ENCODE measurements at places on chromosomes 7 and 10.

DNA sequence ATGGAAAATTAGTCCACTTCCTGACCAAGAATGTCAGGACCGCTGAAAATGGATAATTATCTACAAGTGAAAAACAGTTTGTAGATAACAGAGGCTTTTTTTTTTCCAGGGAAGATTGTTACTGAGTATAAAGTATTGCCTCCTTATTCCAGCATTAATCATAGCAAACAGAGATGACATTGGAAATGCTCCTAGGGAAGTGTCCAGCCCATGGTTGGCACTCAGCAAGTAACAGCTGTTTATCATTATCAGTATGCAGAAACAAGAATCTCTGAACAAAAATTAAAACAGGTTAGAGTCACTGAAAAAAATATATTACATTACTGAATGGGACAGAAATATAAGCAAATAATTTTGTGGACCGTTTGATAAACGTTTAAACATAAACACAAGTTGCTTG is 14.6 kb downstream of the FGL2 start:
- H3K27ac ChIP-seq = no peak overlapping the region
- H3K4me1 ChIP-seq = no peaks in the 10 kb centered on the region
- no peak for ATAC-seq
- H3K27me3 ChIP-seq = no peaks in the 10 kb centered on the region
- no peak overlapping the region for H3K4me3 ChIP-seq

GRCh38 chr7:121202834-121203233 is 126.0 kb upstream of the WNT16 start:
- H3K36me3 ChIP-seq = no peaks in the 10 kb centered on the region
- ATAC-seq = peak; percentile 16
- H3K27ac ChIP-seq = no peak overlapping the region
- H3K4me3 ChIP-seq = no peak overlapping the region
- H3K27me3 ChIP-seq = peaks cover 9% of the 10 kb centered on the region

DNA sequence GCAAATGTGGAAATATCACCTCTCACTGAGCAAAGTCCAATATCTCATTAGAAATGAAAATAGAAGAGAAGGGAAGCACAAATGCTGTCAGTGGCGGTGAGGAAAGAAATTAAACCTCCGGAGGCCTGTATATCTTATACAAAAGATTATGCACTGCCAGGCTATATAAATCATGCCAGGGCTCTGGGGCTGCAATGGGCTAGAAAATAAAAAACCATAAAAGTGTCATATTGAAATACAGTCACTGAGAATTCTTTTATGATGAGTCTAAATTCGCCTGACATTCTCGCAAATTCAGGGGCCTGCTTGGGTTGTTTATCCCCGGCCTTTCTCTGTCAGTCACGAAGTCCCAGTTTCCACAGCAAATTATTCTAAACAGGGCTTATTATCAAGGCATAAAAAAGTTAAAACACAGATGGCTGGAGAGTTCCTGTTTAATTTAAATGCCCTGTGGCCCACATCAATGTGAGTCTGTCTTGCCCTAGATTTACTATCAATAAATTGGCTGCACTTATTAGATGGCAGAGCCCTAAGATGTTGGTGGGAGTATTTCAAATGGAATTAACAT is 193.8 kb downstream of the SNX10 start:
- no peaks in the 10 kb centered on the region for H3K36me3 ChIP-seq
- no peak for ATAC-seq

- no peaks in the 10 kb centered on the region for H3K27me3 ChIP-seq
- peaks cover 30% of the 10 kb centered on the region for H3K4me1 ChIP-seq
- H3K4me3 ChIP-seq = peak overlapping the region; percentile 95
Measured at GRCh38 chr7:23107781-23108180, 2.2 kb downstream of the KLHL7 start.

DNA sequence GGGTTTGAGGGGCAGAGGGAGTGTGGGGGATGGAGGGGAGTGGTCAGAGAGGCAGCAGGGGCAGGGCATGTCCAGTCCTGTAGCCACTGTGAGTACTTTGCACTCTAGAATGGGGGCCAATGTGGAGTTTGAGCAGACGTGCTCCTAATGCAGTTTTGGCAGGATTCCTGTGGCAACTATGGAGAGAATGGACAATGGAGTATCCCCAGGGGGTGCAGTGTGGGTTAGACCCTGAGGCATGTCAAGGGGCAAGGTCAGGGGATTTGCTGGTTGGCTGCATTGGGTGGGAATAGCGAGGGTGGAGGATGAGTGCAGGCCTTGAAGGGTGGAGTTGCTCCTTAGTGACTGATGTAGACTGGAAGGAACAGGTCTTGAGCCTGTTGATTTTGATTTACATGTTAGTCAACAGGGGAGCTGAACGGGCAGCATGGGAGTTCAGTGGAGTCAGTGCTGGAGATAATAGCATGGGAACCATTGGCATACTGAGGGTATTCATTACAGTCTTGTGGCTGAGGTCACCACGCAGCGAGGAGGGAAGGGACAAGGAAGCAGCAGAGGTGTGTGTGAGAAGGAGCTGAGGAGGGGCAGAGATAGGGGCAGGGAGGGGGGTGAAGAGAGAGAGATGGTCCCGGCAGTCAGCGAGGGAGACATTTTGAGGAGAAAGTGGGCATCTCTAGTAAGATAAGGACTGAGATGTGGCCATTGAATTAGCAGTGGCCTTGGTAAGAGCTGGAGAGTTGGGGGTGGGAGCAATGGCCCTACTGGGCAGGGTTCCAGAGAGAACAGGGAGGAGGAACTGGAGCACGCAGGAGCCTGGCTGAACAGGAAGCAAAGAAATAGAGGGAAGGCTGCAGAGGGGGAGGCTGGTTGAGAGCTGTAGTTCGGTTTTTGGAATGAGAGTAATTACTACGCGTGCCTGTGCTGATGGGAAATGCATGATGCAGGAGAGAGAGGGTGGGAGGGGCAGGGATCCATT is 112.7 kb downstream of the CCNY start:
- no peaks in the 10 kb centered on the region for H3K27me3 ChIP-seq
- no peaks in the 10 kb centered on the region for H3K36me3 ChIP-seq
- no peak for ATAC-seq

GRCh38 chr7:20323595-20323994 is 7.1 kb upstream of the ITGB8 start:
- no peaks in the 10 kb centered on the region for H3K36me3 ChIP-seq
- no peak overlapping the region for H3K4me3 ChIP-seq
- H3K27ac ChIP-seq = no peak overlapping the region
- H3K27me3 ChIP-seq = peaks cover 3% of the 10 kb centered on the region
- ATAC-seq = no peak

GRCh38 chr10:21281765-21282484 is 243.6 kb downstream of the SKIDA1 start:
- no peak overlapping the region for H3K4me3 ChIP-seq
- no peak for ATAC-seq
- no peak overlapping the region for H3K27ac ChIP-seq
- no peaks in the 10 kb centered on the region for H3K36me3 ChIP-seq

GRCh38 chr7:107387573-107388219 is 82.2 kb upstream of the GPR22 start:
- H3K4me3 ChIP-seq = no peak overlapping the region
- ATAC-seq = no peak
- no peaks in the 10 kb centered on the region for H3K27me3 ChIP-seq
- H3K27ac ChIP-seq = no peak overlapping the region
- no peaks in the 10 kb centered on the region for H3K36me3 ChIP-seq

DNA sequence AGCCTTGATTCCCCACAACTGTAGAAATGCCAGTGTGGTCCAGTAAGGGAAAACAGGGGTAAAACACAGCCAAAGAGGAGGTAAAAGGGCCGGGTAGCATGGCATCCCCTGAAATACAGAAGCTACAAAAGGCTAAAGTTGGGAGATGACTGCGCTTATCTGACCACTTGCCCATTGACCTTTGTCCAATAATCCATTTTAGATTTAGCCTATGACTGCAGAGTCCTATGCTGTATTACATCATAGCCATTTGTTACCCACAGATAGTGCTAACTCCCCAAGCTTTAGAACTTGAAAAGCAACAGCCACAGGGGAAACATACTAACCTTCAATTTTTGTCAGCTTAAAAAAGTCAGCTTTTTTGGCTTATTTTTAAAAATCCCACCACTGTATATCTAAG is 26.2 kb downstream of the MTPN start:
- no peak overlapping the region for H3K27ac ChIP-seq
- H3K36me3 ChIP-seq = peaks cover 87% of the 10 kb centered on the region
- peaks cover 38% of the 10 kb centered on the region for H3K4me1 ChIP-seq

DNA sequence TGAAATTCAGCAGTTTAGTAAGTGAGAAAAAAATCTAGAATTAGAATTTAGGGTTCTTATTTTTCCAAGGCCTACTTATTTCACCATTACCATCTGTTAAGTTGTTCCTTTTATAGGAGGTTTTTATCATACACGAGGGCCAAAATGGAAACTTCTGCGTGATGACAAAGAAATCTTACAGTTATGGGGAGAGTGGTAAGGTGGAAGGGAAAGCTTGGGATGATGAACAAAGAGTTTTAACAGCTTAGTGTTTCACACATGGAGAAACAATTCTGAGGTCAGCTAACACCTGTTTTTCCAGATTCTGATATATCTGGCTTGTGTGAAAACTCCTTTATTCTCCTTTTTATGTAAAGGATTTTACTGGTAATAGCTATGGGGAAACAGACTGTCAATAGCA is 49.8 kb upstream of the SEMA3C start:
- no peak overlapping the region for H3K27ac ChIP-seq
- H3K4me1 ChIP-seq = no peaks in the 10 kb centered on the region
- no peaks in the 10 kb centered on the region for H3K36me3 ChIP-seq

DNA sequence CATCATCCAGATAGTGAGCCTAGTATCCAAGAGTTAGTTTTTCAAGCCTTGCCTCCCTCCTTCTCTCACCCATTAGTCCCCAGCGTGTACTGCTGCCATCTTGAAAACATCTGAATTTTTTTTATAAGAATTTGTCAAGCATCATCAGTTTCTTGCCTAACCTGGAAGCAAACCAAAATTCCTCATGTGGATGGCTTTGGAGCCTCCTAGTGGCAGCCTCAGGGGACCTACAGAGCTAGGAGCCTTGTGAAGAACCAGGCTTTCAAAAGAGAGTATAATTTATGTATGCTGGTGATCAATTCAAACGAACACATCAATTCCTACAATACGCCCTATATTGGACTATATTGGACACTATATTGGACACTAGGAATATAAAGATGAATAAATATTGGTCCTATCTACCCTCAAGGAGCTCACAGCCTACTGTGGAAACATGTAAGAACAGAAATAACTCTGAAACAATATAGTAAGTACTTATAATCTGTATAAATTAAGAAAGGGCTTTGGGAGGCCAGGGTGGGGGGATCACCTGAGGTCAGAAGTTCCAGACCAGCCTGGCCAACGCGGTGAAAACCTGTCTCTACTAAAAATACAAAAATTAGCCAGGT is 63.4 kb downstream of the HPSE2 start:
- H3K27me3 ChIP-seq = peaks cover 4% of the 10 kb centered on the region
- no peaks in the 10 kb centered on the region for H3K36me3 ChIP-seq
- H3K27ac ChIP-seq = no peak overlapping the region

- no peaks in the 10 kb centered on the region for H3K4me1 ChIP-seq
- no peaks in the 10 kb centered on the region for H3K27me3 ChIP-seq
- H3K27ac ChIP-seq = no peak overlapping the region
- H3K4me3 ChIP-seq = no peak overlapping the region
- ATAC-seq = no peak
Measured at GRCh38 chr10:124259139-124259825, 159.4 kb downstream of the OAT start.

GRCh38 chr7:126495001-126495400 is 757.7 kb downstream of the GRM8 start:
- ATAC-seq = no peak
- H3K4me1 ChIP-seq = no peaks in the 10 kb centered on the region
- no peaks in the 10 kb centered on the region for H3K36me3 ChIP-seq
- H3K4me3 ChIP-seq = no peak overlapping the region
- H3K27me3 ChIP-seq = no peaks in the 10 kb centered on the region
- no peak overlapping the region for H3K27ac ChIP-seq

DNA sequence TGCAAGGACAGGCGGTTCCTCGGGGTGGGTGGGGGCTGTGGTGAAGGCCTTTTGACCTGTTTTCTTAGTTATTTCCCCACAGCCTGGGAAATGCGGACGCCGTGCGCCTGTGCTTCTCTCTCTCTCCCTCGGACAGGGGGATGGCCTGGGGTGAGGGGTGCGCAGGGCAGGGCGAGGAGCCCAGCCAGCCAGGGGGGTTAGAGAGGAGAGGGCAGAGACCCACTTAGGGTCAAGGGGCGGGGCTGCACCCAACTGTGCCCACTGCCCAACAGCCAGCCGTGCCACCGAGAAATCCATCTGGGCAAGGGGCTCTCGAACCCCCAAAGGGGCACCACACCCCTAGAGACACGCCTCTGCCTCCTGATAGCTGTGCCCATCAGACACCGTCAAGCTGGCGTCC is 53.8 kb downstream of the DPYSL4 start:
- H3K36me3 ChIP-seq = no peaks in the 10 kb centered on the region
- no peak overlapping the region for H3K27ac ChIP-seq
- H3K4me3 ChIP-seq = no peak overlapping the region
- no peaks in the 10 kb centered on the region for H3K27me3 ChIP-seq
- H3K4me1 ChIP-seq = no peaks in the 10 kb centered on the region

- H3K4me1 ChIP-seq = peaks cover 13% of the 10 kb centered on the region
- peak; percentile 75 for ATAC-seq
- H3K4me3 ChIP-seq = peak overlapping the region; percentile 72
- H3K27ac ChIP-seq = peak overlapping the region; percentile 90
- H3K36me3 ChIP-seq = no peaks in the 10 kb centered on the region
Measured at GRCh38 chr7:50156163-50156562, 63.1 kb upstream of the ZPBP start.

GRCh38 chr10:84296091-84296981 is 32.1 kb upstream of the CCSER2 start:
- no peak for ATAC-seq
- H3K4me3 ChIP-seq = no peak overlapping the region
- H3K4me1 ChIP-seq = peaks cover 16% of the 10 kb centered on the region
- peaks cover 7% of the 10 kb centered on the region for H3K27me3 ChIP-seq
- no peaks in the 10 kb centered on the region for H3K36me3 ChIP-seq

GRCh38 chr10:4780091-4780490 is 45.9 kb upstream of the AKR1E2 start:
- ATAC-seq = no peak
- no peak overlapping the region for H3K4me3 ChIP-seq
- peaks cover 17% of the 10 kb centered on the region for H3K27me3 ChIP-seq
- no peaks in the 10 kb centered on the region for H3K36me3 ChIP-seq
- peaks cover 13% of the 10 kb centered on the region for H3K4me1 ChIP-seq

DNA sequence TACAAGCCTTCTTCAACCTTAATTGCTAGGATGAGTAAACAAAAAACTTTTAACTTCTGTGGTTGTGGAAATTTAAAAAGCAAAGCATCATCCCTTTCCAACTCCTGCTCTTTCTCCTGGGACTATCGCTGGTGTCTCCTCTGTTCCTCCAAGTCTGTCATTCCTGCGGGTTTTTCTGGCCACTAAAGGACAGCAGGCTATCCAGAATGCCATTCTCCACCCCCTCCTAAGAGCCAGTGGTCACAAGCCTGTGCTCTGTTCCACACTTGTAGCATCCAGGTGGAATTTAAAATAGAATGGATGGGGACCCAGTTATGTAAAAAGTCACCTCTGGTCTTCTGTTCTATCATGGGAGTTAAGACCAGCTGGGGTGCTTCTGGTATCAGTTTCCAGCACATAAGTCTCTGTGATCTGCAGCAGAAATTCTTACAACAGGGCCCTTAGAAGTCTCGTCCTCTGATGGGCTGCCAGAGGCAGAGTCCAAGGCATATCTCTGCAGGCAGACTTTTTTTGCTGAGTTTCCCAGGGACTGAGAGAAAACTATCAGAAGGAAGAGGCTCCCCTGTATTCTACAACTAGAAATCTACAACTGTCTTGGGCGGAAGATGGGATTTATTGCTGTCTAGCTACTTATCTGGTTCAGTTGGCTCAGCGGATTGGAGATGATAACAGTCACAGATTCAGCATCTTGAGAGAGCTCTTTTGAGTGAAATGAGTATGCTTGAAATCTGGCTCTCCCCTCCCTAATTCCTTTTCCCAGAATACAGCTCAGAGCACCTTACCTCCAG is 5.1 kb upstream of the WNT16 start:
- H3K27me3 ChIP-seq = peaks cover 39% of the 10 kb centered on the region
- H3K36me3 ChIP-seq = no peaks in the 10 kb centered on the region
- H3K4me1 ChIP-seq = no peaks in the 10 kb centered on the region
- no peak for ATAC-seq

Data from activated T-helper 17 cell treated with anti-CD3 and anti-CD28 coated beads, Interleukin-2, amount 50 U/mL, for 72 hours (primary cell).